ENCODE measurements at places on chromosomes 3 and 15.

- peak; percentile 89 for DNase-seq
These were observed 27.2 kb upstream of the TNFSF10 start for GRCh38 chr3:172550347-172550943.

GRCh38 chr3:141659821-141660613 lies 78.1 kb upstream of the RNF7 start:
- no peak for DNase-seq

- DNase-seq = no peak
These were observed 106.9 kb downstream of the TLE3 start for GRCh38 chr15:69990566-69991421.

- DNase-seq = no peak
These were observed 42.3 kb upstream of the XIRP1 start for GRCh38 chr3:39234651-39235050.

DNA sequence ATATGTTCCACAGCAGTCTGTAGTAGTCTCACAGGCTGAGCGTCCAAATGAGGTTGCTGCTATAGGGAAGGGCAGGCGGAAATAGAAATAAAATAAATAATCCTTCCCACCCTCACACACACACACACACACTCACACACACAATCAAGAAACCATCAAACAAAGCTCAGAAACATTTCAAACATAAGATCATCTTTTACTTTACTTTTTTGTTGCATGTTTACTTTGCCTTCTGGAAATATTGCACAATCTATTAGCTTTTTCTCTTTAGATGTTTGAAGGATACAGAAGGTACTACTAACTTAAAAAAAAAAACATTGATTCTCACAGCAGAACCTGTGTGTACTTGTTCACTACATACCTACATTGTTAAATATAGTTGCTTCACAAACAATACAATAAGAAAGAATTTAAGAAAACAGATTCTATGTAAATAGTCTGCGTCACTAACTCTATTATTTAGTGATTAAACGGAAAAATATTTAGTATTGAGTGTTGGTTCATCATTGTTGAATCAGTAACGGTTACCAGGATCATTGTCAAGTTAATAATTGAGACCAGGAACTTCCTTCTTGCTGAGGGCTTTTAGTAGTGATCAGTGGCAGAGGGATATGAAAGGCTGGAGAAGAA lies 20.5 kb downstream of the ALCAM start:
- no peak for DNase-seq

DNA sequence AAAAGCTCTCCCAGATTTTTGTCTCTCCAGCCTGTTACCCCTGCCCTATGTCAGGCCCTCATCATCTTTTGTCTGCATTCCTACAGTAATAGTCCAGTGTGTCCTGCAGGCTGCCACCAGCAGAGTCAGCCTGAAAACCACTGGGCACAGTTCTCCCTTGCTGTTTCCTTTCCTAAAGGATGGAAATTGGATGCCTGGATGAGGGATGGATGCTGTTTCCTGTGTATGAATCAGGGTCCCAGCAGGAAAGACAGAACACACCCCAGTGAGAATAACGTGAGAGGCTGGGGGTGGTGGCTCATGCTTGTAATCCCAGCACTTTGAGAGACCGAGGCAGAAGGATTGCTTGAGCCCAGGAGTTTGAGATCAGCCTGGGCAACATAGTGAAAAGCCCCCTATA lies 3.3 kb upstream of the SNX33 start:
- DNase-seq = no peak

DNA sequence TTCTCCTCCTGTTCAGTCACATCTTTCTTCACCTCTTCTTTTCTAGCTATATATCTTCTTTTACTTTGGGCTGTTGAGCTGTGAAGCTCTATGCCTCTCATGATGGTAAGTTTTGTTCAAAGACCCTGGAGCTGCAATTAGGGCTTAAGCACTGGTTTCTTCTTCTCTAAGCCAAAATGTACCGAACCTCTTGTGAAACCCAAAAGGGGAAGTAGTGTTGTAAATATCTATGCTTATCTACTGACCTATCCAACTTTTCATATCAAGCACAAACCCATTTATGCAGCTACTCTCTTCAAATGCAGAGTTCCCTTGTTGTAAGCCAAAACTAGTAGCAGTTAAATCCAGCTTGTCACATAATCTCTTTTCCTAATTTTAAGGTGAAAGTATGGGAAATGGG lies 123.6 kb upstream of the CD96 start:
- DNase-seq = no peak

DNA sequence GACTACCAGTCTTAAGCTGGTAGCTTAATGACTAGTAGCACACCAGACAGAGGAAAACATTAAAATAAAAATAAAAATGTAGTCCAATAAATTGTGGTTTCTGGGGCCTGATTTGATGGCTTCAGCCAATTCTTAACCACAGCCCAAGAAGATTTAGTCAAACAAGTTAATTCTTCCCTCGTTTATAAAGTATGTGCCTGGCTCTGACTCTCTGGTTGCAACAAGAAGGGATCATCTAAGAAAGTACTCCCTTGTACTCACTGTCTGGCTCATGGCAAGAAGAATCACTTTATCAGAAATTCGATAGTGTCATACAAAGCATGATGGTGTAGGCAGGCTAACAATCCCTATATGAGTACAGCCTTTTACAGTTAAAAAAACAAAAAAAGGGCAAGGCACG lies 141.9 kb downstream of the P3H2 start:
- no peak for DNase-seq

DNA sequence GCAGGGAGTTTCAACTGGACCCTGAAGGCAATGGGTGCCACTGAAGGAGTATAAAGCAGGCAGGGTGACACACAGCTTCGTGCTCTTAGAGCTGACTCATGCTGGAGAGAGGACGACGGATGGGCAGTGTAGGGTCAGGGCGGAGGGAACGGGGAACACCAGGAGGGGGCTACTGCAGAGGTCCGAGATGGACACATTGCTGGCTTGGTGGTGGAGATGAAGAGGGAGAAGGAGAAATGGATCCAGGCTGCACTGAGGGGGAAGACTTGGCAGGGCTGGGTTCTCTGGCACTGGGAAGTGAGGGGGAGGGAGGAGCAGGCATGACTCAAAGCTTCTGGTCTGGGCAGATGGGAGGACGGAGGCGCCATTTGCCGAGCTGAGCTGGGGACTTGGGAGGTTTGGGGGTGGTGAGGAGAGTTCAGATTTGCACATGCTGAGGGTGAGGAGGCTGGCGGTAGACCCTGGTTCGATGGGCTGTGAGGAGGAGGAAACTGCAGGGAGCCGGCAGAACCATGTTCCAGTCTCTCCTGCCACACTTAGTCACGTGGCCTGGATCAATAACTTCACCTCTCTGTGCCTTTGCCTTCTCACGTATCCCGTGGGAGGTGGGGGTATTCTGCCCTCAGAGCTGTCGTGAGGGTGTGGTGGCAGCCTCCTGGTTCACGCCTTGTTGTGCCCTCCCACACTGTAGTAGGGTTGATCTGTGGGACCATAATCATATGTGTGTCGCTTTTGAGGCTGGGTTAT lies 4.6 kb upstream of the KCTD6 start:
- DNase-seq = no peak

DNA sequence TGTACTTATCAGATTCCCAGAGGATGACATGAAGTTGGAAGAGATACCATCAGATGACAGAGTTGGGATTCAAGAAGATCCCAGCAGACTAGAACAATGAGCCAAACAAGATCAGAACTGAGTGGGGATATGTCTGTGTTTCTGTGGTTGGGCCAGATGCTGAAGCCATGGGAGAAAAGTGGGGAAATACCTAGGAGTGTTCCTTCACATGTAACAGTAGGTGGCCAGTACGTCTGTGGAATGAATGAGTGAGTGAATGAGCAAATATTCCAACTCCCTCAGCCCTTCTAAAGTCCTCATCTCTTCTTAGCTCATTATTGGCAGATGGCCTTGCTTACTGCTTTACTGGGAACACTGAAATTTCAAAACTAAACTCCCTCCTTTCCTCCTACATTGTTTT lies 32.2 kb upstream of the GREM1 start:
- DNase-seq = no peak

DNA sequence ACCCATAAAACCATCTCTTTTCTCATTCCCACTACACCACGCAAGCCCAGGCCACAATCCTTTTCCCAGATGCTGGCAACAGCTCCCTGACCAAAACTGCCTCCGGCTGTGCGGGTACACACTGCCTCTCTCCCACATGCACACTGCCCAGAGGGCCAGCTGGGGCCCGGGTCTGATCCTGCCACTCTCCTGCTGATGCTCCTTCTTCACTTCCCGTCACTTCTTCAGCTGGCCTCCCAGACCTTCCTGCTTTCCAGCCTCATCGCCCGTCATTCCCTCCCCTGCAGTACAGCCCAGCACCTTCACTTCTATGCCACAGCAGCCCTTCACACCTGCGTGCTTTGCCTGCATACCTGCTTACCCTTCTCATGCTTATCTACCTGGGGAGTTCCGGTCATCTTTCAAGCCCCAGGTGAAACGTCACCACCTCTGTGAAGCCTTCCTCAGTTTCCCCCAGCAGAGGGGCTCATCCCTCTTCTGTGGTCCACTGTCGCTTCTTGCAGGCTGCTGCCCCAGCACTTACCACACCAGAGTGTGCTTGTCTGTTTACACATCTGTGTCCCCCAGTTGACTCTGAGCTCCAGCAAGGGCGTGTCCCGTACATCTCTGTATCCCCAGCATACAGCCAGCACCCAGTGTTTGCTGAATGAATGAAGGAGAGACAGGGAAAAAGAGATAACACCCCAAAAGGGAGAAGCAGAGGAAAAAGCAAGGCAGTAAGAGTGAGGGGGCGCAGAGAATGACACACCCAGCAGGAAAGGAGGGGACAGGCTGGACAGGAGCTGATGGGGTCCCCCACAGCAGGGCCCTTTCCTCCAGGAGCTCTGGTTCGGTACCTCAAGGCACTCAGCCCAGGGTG lies 22.2 kb downstream of the GRAMD2A start:
- no peak for DNase-seq

GRCh38 chr3:12886106-12886679 lies 44.8 kb upstream of the RPL32 start:
- DNase-seq = no peak

- no peak for DNase-seq
These were observed 181.1 kb downstream of the PLCL2 start for GRCh38 chr3:17065881-17066280.

DNA sequence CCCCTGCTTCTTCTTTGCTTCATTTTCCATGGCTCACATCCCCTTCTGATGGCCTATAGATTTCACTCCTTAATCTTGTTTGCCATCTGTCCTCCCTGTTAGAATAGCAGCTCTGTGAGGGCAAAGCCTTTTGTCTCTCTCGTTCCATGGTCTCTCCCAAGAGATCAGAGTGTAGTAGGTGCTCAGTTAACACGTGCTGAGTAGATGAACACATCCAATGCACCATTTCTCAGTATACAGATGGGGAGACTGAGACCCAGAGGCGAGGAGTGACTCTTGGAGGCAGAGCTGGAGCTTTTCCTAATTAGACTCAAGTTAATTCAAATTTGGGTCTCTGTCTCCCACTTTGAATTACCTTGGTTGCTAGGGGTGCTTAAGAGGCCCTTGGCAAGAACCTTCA lies 4.2 kb downstream of the PAQR5 start:
- DNase-seq = no peak

DNA sequence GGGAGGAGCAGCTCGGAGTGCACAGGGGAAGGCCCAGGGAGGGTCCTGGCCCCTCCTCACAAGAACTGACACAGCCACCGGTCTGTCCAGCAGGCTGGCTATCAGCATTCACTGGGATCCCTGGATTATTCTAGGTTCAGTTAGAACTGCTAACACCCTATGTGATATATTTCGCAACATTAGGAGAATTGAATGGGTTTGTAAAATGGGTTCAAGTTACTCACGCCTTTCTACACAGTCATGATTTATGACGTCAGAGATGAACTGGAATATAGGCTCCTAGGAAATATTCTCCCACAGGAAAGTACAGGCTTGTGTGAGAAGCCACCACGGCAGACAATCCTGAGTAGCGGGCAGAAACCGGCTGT lies 969 bp upstream of the BSN start:
- DNase-seq = no peak

DNA sequence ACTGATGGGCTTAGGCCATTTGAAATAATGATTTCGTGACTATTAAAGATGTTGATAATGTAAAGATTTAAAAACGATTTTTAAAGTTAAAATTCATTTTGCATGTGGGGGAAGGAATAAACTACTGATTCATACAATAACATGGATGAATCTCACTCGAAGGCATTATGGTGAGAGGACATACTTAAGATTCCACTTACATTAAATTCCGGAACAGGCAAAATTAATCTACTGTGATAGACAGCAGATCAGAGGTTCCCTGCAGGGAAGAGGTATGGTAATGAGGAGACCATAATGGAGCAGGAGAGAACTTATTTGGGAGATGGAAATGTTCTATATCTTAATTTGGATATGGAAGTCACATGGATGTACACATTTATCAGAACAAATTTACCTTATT lies 28.4 kb upstream of the RAB6B start:
- no peak for DNase-seq

- no peak for DNase-seq
These were observed 146.0 kb downstream of the ARPP21 start for GRCh38 chr3:35785234-35785888.

GRCh38 chr3:113556946-113557335 lies 24.6 kb downstream of the SIDT1 start:
- DNase-seq = no peak

- no peak for DNase-seq
These were observed 57.5 kb downstream of the TBC1D2B start for GRCh38 chr15:78020007-78020406.

- DNase-seq = no peak
These were observed 775.8 kb downstream of the ZNF385D start for GRCh38 chr3:20975188-20975651.

DNA sequence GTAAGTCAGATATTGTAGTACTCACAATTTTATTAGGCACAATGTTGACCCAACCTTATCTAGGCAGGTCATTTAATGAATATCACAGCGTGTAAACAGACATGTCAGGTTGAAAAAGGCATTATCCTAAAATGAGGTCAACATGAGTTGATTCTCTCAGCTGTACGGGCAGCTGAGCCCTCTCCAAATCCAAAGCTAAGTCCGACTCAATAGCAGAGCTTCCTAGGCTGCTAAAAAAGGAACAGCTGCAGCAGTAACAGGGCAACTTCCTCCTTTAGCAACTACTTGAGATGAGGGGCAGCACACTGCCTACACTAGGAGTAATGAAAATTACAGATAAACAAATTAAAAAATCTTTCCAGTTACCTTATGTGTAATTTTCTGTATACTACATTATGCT lies 189.2 kb downstream of the CADM2 start:
- no peak for DNase-seq

- DNase-seq = no peak
These were observed 19.4 kb upstream of the ADAMTS7 start for GRCh38 chr15:78830514-78831228.

GRCh38 chr3:123104550-123104949 lies 37.7 kb downstream of the PDIA5 start:
- peak; percentile 30 for DNase-seq

DNA sequence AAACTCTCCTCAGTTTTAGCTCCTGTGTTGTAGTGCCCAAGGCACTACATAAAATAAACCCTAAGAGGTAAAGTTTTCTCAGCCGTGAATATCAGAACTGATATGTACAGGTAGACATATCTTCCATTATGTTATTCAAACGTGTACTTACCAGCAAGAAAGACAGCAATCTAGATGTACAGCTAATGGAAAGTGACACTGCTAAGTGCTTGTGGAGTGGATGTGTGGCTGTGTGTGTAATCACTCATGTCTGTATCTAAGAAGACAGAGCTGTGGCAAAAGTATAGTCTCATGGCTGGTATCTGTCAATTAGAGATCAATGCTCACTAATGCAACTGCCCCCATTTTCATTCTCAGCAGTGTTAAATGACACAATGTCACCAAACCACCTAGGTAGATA lies 101.3 kb downstream of the FMN1 start:
- no peak for DNase-seq

GRCh38 chr15:51776952-51777569 lies 25.7 kb downstream of the TMOD2 start:
- DNase-seq = peak; percentile 58

GRCh38 chr15:41691471-41691870 lies 31.3 kb downstream of the MGA start:
- DNase-seq = no peak

Measured in AG04450 (cell line).